Spleen (tissue), 13 donors: ENCODE measurements at places on chromosomes 5 and 9.

DNA sequence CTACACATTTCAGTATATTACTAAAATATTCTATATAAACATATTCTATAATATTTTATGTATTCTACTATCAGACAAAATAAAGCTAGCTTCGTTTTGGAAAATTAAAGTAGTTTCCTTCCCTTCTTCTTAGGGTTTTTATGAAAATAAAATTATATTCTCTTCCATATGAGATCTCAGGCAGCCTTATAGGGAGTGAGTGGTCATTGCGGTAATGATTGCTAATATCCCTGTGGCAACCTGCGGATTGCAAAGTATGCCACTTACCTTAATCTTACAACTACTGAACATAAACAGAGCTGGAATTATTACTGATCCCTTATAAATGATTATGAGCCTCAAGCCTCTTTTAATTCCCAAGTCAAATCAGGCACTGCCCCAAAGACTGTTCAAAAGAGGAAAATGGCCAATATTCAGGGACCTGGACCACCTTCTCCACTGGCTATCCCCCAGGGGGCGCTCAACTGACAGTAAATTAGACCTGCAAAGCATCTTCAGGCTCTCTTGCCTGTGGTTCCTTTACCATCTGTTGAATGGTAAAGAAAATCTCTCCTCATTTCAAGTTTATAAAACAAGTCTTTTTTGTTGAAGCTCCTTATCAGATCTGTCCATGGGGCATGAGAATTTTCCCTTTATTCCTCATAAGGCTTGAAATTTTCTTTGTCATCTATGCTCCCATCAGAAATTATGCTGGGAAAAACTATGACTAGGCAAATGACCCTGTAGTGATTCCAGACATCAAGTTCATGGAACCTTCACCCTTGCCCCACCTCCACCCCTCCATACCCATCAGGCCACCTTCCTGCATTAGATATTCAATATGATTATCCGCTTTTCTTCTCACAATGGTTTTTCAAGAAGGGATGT, 163.9 kb downstream of the CEMIP2 start:
- DNase-seq = peak; percentile 91

DNA sequence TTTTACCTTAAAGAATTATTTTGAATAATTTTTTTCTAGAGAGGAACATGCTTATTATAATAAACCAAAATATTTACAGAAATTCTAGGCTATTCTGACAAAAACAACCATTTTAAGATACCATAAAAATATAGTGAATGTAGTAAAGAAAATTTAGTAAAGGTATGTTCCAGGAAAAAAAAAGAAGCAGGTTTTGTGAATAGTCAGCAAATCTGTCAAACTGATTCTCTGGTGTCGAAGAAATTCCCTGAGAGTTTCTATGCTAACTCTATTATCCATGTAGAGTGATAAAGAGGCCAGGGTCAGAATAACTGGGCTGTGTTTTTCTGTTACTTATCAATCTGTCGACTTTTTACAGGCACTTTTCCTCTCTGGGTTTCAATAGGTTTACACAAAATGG, 459.2 kb downstream of the KIF4B start:
- DNase-seq = no peak

GRCh38 chr5:98927242-98927988, 1.4 kb downstream of the CHD1 start:
- peak; percentile 82 for DNase-seq

DNA sequence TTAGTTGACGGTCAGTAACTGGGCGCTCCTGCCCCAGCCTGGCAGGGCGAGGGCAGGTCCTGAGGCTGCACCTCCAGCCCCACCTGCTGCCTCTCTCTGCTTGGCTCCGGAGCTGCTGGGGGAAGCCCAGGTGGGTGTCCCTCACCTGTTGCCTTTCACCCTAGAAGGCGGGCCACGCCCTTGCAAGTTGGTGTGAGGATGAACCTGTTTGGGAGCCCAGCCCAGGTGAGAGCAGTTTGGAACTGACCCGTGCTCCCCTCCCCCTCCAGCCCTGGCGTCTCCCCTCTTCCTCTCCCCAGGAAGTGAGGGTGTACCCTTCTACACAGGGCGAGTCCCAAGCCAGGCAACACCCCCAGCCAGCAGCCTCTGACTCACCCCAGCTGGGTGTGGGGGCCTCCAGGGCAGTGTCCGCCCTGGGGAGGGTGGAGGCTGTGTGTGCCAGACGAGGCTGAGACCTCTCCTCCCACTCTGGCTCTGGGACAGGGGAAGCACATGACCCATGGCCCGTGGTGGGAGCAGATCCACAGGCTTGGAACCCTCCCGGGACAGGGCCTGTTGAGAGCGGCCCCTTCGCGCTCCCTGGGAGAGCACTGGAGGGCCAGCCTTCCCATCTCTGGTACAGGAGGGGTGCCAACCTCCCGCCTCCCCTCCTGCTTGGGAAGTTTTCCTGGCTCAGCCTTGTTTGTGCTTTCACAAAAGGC, 10.4 kb downstream of the LRRC8A start:
- peak; percentile 84 for DNase-seq

GRCh38 chr5:132232465-132232864, 4.8 kb upstream of the P4HA2 start:
- peak; percentile 41 for DNase-seq

DNA sequence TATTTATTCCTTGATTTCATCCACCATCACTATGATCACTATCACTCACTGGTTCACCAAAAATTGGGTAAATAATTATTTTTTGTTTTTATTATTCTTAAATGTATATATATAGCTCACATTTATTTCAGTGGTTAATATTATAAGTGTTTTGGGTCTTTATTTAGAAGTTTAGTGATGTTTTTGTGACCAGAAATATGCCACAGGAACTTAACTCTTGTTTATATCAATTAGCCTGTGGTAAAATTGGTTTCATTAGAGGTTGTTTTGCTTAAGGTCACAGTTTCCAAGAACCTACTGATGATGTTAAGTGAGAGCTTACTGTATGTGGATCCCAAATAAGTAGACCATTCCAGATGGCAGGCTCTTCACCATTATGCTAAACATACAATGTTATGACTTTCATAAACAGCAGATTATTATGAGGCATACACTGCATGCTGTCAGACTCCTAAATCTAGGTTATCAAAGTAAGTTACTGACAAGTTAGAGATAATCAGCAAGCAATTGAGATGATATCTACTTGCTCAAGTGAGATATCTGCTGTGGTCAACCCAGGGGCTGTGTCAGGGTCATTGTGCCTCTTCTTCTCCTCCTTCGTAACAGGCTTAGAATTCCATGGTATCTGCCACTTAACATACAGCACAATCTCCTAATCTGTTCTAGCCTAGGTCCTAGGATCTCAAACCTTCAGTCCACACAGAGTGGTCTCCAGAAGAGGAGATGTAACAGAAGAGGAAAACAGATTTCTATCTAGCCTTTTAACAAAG, 57.6 kb downstream of the NR3C1 start:
- no peak for DNase-seq

DNA sequence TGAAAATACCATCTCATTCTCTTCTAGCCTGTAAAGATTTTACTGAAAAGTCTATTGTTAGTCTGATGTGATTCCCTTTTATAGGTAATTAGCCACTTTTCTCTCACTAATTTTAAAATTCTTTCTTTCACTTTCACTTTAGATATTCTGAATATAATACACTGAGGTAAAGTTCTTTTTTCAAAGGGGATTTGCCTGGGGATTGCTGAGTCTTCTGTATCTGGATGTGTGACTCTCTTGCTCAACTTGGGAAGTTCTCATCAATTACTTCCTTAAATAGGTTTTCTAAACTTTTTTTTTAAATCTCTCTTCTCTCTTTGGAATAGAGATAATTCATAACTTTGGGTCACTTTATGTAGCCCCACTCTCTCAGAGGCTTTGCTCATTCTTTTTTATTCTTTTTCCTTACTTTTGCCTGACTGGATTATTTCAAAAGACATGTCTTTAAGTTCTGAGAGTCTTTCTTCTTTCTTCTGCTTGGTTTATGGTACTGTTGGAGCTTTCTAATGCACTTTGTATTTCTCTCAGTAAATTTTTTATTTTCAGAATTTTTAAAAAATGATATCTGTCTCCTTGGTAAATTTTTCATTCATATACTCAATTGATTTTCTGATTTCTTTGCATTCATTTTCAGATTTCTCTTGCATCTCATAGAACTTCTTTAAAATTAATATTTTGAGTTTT, 55.9 kb upstream of the IL12B start:
- DNase-seq = no peak

DNA sequence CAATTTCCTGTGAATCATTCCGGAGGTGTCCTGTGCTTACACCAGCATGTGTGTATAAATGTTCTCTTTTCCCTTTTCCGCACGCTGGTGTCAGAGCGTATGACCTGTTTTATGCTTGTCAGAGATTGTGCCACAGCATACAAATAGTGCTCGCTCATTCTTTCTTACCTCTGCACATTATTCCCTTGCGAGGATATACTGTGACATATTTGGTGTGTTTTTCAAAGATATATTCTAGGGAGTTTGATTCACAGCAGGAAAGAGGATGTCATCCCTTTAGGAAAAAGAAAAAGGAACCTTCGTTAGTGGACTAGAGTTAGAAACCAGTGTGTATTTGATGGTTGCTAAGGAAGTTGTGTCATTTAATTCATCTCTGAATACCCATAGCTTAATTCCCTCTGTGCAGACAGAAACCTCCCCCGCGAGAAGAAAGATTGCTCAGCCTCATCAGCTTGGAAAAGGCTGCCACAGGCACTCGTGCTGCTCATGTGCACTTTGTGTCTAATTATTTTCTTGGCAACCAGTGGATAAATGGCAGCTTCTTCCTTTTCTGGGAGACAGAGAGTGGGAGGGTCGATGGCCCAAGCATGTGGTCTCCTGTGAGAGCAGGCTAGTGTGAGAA, 14.7 kb upstream of the CCIN start:
- DNase-seq = no peak

- no peak for DNase-seq
Measured at GRCh38 chr9:68794898-68795297, 89.9 kb downstream of the PIP5K1B start.

DNA sequence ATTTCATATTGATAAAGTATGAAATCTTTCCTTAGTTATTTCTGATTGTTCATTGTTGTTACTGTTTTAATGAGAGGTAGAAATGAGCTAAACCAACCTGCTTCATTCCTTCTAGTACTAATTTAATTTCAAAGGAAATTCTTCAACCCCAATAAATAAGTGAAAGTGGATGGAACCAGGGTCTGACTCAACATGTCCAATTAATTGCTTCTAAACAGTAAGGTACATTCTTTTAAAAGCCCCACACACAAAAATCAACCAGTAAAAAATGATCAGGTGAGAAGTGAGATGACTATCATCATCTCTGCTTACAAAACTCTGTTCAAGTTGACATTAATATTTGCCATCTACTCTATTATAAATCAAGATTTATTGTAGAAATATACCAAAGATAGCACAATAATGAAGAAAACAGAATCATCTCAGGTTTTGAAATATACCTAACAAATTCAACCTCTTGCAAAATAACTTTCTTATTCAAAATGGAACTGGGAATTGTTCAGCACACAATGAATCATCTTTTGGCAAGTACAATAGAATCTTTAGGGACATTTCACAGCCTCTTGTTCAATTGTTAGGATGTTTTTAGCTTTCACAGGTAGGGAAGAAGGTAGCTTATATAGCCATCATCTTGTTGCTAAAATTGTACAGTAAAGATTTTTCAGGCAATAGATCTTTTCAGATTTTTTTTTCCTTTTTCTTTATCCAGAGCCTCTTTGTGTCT, 114.5 kb downstream of the RPS23 start:
- DNase-seq = no peak

GRCh38 chr5:172640822-172641358, at the start of gene NEURL1B:
NEURL1B (plus strand) TSS chr5:172641263; CDS start chr5:172641407, 144 bp downstream.
- peak; percentile 73 for DNase-seq

GRCh38 chr5:139141446-139142204, 56.5 kb downstream of the SIL1 start:
- DNase-seq = no peak

DNA sequence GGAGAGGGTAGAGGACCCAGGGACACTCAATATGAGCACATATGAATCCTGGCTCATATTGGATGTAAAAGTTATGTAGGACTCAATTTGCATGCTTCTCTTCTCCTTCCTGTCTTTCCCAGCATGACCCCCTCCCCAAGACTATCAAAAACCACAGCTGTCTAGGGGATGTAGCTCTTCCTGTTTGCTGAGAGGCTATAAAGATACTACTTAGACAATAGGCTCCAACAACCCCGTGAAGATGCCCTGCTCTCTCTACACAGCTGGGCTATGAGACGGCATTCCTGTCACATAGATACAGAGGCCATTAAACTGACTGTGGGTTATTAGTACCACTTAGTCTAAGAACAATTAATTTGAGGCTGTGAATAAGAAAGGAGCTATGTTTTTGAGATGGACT, 56.5 kb upstream of the PCSK1 start:
- no peak for DNase-seq

DNA sequence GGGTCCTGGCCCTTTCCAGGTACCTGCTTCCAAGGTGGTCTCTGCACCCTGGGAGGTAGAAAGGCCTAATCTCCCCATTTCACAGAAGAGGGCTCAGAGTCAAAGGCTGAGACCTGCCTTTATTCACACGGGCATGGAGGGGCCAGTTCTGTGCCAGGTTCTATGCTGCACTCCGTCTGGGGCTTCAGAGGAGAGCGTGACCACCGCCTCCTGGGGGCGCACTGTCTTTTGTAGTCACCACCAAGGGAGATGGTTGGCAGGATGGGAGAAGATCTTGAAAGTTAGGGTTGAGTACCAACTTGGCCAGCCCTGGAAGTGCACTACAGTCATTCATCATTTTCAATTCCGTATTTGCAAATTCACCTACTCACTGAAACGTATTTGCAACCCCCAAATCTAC, 23.7 kb upstream of the PRDM12 start:
- no peak for DNase-seq

DNA sequence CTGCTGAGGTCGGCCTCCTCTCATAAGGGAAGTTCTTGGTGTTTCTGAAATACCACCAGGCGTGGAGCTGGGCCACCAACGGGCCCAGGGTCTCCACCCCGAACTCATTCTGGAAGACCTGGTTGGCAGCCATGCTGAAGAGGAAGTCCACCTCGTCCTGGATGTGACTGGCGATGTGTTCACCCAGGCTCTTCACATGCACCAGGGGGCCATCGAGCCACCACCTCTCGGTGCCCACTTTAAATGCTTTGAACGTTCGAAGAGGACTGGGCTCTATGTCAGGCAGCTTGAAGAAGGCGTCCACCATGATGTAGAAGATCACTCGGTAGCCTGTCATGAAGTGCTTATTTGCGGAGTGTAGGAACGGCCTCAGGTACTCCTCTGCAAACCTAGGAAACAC, 15.1 kb downstream of the GLT6D1 start:
- no peak for DNase-seq

- DNase-seq = no peak
Measured at GRCh38 chr5:79800979-79801827, 111.6 kb downstream of the CMYA5 start.

DNA sequence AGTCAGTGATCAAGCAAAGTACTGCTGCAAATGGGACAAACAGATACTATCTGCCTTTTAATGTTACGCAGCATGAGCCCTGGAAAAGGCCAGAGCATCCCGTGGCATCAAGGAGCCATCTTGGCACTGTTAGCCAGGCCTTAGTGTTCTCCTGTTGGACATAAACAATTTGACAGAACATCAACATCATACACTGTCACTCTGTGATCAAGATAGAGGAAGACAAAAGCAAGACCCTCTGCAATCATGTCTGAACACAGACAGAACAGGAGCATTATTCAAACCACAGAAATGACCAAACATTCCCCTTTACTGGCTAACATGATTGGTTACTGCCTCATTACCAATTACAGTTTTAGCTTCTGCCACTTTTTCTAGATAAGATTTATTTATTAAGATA, 21.2 kb upstream of the ROPN1L start:
- DNase-seq = no peak
